Prostate gland (tissue), 2 donors: ENCODE measurements at places on chromosomes 11 and 22. TPM values are rescaled to one million over a fixed set of nuclear protein-coding genes. Genes with fewer than 3 reads are reported as not detected.

- no peak for DNase-seq
- no peaks in the 10 kb centered on the region for H3K27me3 ChIP-seq
- H3K4me3 ChIP-seq = no peak overlapping the region
- H3K27ac ChIP-seq = no peak overlapping the region
- H3K4me1 ChIP-seq = no peaks in the 10 kb centered on the region
Observed at GRCh38 chr22:28670161-28670560, 9.5 kb downstream of the TTC28 start.

DNA sequence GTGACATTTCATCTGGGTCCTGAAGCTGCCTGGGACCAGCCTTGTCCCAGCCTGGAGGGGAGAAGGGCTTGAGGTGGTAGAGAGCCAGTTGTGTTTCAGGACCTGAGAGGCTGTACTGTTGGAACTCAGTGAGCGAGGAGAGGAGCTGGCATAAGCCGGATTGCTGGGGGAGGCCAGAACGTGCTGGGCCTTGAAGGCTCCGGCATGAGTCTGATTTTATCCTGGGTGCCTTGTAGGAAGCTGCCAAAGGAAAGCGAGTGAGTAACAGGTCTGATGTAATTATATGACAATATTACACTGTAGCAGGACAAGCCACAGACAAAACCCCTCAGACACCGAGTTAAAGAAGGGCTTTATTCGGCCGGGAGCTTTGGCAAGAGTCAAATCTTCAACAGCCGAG is 17.2 kb downstream of the AP2A2 start:
- no peak overlapping the region for H3K27ac ChIP-seq
- no peaks in the 10 kb centered on the region for H3K36me3 ChIP-seq
- no peak for DNase-seq
- no peak overlapping the region for H3K4me3 ChIP-seq
- H3K27me3 ChIP-seq = no peaks in the 10 kb centered on the region

- DNase-seq = no peak
- H3K4me1 ChIP-seq = no peaks in the 10 kb centered on the region
- peak within 1 kb of the TSS; percentile 63 for H3K27ac ChIP-seq
- peak within 1 kb of the TSS; percentile 43 for H3K4me3 ChIP-seq
- no peaks in the 10 kb centered on the region for H3K36me3 ChIP-seq
- no peaks in the 10 kb centered on the region for H3K27me3 ChIP-seq
Observed at GRCh38 chr11:6655790-6656583, at the start of gene DCHS1. Gene DCHS1, minus strand, starts transcription at chr11:6655809. Its CDS starts 14,196 bp downstream, at chr11:6641613.

- no peaks in the 10 kb centered on the region for H3K4me1 ChIP-seq
- H3K4me3 ChIP-seq = no peak overlapping the region
- no peak overlapping the region for H3K27ac ChIP-seq
- H3K36me3 ChIP-seq = no peaks in the 10 kb centered on the region
Observed at GRCh38 chr11:70159627-70160570, 43.2 kb upstream of the FADD start.

DNA sequence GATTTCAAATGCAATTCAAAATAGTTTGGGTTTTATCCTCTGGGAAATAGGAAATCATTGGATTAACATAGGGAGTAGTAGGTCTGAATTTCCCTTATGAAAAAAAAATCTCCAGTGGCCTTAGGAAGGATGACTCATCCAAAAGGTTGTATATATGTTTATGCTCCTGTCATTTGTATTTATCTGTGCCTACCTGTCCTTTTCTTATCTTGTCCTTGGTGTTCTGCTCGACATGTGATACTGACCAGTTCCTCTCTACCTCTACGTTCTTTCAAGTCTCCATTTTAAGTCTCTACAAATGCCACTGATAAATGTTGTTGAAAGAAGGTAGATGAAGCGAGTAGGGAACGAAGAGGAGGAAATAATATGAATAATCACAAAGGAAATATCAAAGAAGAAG is 3.0 kb upstream of the SOX6 start:
- no peak for DNase-seq
- H3K4me1 ChIP-seq = no peaks in the 10 kb centered on the region
- no peak overlapping the region for H3K27ac ChIP-seq
- no peaks in the 10 kb centered on the region for H3K27me3 ChIP-seq
- no peak overlapping the region for H3K4me3 ChIP-seq

- DNase-seq = no peak
- no peak overlapping the region for H3K4me3 ChIP-seq
- peaks cover 6% of the 10 kb centered on the region for H3K27me3 ChIP-seq
- no peaks in the 10 kb centered on the region for H3K36me3 ChIP-seq
- H3K4me1 ChIP-seq = no peaks in the 10 kb centered on the region
- H3K27ac ChIP-seq = no peak overlapping the region
Observed at GRCh38 chr11:36375353-36376008, 79.4 kb downstream of the PRR5L start.

DNA sequence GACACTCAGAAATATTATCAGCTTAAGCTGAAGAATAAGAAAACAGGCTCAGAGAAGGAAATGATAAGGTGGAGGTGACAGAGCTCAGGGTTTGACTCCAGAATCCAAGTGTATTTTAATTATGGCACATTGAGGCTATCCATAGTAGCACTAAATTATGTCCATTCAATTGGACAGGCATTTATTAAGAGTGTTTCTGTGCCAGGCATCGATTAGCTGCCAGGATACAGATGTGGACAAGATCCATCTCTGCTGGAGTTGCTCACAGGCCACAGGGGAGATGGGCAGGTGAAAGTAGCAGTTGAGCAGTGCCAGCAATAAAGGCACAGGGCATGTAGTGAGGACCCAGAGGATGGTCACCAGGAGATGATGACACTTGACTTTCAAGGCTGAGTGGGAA is 592.5 kb downstream of the INSC start:
- no peaks in the 10 kb centered on the region for H3K36me3 ChIP-seq
- H3K27ac ChIP-seq = no peak overlapping the region
- no peaks in the 10 kb centered on the region for H3K4me1 ChIP-seq
- H3K4me3 ChIP-seq = no peak overlapping the region
- H3K27me3 ChIP-seq = no peaks in the 10 kb centered on the region

DNA sequence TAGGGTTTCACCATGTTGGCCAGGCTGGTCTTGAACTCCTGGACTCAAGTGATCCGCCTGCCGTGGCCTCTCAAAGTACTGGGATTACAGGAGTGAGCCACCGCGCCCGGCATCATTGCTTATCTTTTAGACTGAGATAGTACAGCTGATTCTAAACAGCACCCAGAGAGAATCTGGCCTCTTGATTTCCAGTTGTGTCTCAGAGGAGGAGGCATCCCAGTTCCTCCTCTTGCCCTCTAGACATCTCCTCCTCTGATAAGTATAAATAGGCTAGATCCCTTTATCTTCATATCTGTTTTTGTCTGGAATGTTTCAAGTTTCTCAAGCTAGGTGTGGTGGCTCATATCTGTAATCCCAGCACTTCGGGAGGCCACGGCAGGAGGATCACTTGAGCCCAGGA is 7.0 kb downstream of the MARK2 start:
- no peak overlapping the region for H3K4me3 ChIP-seq
- peak overlapping the region; percentile 93 for H3K27ac ChIP-seq
- H3K4me1 ChIP-seq = peaks cover 40% of the 10 kb centered on the region
- no peaks in the 10 kb centered on the region for H3K27me3 ChIP-seq
- no peak for DNase-seq

DNA sequence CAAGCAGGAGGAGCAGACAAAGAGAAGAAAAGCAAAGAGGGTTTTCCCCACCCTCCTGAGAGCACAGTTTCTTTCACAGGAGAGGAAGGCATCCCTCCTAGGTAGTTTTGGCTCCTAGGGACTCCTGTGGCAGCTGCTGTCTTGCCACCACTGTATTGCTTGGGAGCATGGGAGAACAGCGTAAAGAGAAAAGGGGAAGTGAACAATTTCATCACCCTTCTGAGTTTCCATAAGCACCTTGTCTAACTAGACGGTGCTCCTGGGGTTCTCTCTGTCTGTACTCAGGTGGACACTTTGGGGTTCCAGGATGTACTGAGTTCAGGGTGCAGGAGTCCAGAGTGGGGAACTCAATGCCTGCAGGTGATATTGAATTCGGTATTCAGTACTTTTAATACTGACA is 1430.5 kb downstream of the TBC1D22A start:
- H3K36me3 ChIP-seq = no peaks in the 10 kb centered on the region
- H3K27ac ChIP-seq = no peak overlapping the region
- peaks cover 10% of the 10 kb centered on the region for H3K27me3 ChIP-seq
- no peak for DNase-seq
- H3K4me3 ChIP-seq = no peak overlapping the region

- H3K27ac ChIP-seq = no peak overlapping the region
- H3K27me3 ChIP-seq = no peaks in the 10 kb centered on the region
- H3K4me3 ChIP-seq = no peak overlapping the region
- H3K36me3 ChIP-seq = no peaks in the 10 kb centered on the region
- DNase-seq = no peak
Observed at GRCh38 chr22:28899199-28899853, 16.0 kb downstream of the ZNRF3 start.

- no peak for DNase-seq
- no peak overlapping the region for H3K27ac ChIP-seq
- H3K27me3 ChIP-seq = no peaks in the 10 kb centered on the region
- no peaks in the 10 kb centered on the region for H3K36me3 ChIP-seq
- no peak overlapping the region for H3K4me3 ChIP-seq
- no peaks in the 10 kb centered on the region for H3K4me1 ChIP-seq
Observed at GRCh38 chr11:19291064-19291463, 50.3 kb upstream of the E2F8 start.

- H3K27me3 ChIP-seq = no peaks in the 10 kb centered on the region
- no peak overlapping the region for H3K4me3 ChIP-seq
- H3K4me1 ChIP-seq = no peaks in the 10 kb centered on the region
Observed at GRCh38 chr11:90204832-90205646, 17.8 kb downstream of the CHORDC1 start.

The ST14 gene
- total RNA-seq = 39.8 TPM

The MYRF gene
- 0.77 TPM for total RNA-seq

The APOA4 gene
- not detected for total RNA-seq

The SLC22A6 gene
- not detected for total RNA-seq

The ST3GAL4 gene
- 192 TPM for total RNA-seq

The RAB3IL1 gene
- 3.5 TPM for total RNA-seq

The KRTAP5-11 gene
- not detected for total RNA-seq

The IL17REL gene
- total RNA-seq = not detected
